ENCODE measurements at places on chromosomes 3 and 15.

- DNase-seq: no peak
These were observed 225.9 kb downstream of the ITPR1 start for GRCh38 chr3:4719046-4719501.

DNA sequence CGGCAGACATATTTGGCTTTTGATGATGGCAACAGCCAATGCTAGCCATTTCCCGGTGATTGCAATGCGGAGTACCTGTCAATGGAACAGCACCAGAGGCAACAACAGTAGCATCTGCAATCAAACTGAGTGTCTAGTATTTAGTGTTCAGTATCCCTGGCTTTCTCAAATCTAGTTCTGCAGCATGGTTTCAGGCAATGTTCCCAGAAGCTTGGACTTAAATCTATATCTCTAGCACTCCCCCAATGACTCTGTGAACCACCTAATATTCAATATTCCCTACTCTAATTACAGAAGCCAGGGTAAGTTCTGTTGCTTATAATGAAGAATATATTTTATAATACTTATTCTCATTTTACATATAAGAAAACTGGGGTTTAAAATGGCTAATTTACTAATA is 48.2 kb downstream of the TBL1XR1 start:
- no peak for DNase-seq

GRCh38 chr3:149784064-149784704 is 8.2 kb downstream of the ANKUB1 start:
- DNase-seq: no peak

DNA sequence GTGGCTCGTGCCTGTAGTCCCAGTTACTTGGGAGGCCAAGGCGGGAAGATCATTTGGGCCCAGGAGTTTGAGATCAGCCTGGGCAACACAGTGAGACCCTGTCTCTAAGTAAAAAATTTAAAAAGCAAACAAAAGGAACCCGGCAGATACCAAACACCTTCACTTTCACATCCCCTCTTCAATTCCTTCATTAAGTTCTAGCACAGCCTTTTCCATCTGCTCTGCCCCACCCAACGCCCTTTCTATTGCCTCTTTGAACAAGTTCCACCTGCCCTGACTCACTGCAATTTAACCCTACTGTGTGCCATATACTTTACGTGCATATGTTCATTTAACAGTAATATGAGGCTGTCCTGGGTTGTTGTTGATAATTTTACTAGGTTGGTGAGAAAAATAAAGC is 12.4 kb upstream of the SPG11 start:
- no peak for DNase-seq

DNA sequence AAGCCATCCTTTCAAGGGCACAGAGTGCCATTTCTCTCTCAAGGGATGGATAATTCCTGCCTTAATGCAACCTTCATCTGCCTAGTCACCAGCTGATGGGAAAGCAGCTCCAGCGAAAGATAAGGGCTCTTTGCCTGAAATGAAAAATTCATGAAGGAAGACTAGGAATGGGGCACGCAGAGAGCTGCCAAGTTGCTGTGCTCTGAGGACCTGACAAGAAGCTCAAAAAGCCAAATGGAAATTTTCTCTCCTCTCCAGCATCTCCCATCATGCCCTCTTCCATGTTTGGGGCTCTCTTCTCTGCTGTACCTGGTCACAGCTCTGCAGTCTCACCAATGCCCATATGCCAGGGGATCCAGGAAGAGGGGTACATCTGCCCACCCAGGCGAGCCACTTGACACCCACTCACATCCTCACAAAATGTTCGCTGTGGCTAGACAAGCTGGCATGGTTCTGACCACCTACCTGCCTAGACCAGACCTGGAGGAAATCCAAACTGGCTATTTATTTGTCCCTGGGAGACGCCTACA is 29.3 kb upstream of the ABHD2 start:
- DNase-seq: no peak

GRCh38 chr15:32041294-32041693 is 11.0 kb downstream of the CHRNA7 start:
- no peak for DNase-seq

GRCh38 chr3:151037746-151038477 is 47.6 kb upstream of the MED12L start:
- DNase-seq: no peak

- DNase-seq: no peak
These were observed 24.9 kb downstream of the CDV3 start for GRCh38 chr3:133598405-133598804.

DNA sequence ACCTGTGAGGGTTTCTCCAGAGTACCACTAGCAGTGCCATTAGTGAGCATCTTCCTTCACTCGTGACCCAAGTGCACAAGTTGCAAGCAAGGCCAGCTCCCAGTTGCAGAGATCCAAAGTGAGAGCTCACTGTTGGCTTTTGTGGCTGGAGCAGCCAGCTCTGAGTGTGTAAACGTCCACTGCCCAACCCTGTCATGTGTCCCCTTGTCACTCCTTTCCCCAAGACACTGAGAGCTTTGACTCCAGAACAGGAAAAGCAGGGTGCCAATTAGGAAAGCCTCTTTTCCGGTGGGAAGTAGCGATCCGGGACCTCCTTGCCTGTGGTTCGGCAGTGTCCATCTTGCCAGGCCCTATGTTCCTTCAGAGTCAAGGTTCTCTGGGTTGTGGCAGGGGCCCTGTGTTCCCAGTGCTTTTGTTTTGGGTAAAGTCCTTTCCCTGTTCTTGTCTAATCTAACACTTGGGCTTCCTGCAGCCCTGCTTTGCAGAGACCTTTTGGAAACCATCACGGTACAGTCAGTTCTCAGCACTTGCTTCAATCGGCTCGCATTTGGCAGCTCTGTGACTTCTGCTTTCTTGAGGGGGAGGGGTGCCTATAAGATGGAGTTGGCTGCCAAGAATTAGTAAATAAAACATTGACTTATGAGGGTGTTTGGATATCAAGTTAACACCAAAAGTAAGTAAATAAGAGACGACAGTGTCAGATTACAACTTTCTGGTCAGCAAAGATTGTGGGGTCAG is 90.5 kb downstream of the DNASE1L3 start:
- DNase-seq: no peak

DNA sequence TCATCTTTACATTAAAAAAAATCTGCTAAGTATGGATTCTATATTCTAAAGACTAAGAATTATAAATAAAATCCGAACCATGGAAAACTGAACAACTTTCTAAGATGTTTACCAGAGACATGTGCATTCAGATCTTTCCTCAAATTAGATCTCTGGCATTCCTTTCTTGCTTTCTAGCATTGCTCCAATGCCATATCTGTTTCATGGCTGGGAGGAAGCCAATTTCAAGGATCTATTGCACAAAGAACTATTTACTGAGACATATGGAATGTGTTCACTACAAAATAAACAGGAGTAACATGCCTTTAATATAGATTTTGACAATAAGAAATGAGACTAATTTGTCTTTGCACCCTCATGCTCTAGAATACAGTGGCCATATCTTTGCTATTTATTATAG is 45.1 kb upstream of the NANOGP8 start:
- DNase-seq: no peak

DNA sequence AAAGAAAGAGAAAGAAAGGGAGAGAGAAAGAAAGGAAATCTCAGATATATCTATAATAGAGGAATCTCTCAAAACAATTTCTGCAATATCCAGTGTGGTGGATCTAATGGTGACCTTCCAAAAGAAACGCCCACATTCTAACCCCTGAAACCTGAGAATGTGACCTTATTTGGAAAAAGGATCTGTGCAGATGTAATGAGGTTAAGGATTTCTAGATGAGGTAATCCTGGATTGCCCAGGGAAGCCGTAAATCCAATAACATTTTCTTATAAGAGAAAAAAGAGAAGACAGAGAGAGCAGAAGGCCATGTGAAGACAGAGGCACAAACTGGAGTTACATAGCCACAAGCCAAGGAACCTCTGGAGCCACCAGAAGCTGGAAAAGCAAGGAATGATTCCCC is 307.6 kb downstream of the ZBTB20 start:
- no peak for DNase-seq

GRCh38 chr3:125187599-125187910 is 25.0 kb downstream of the SLC12A8 start:
- no peak for DNase-seq

DNA sequence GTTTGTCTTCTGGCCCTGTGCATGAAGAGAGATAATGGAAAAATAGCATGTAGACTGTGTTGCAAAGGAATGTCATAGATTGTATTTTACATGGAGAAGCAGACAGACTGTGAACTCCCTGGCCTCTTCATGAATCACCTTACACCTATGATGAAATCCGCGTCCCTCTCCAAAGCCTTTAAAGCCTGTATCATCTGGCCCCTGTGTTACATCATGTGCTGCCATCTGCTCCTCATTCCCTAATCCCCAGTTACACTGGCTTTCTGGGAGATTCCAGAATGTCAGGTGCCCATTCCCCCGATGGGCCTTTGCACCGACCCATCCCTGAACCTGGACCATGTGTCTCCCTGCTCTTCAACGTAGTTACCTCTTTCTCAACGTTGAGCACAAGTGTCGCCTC is 190.8 kb downstream of the ADAMTSL3 start:
- DNase-seq: no peak

GRCh38 chr3:124315215-124316033 is 323.5 kb upstream of the ROPN1 start:
- DNase-seq: no peak

DNA sequence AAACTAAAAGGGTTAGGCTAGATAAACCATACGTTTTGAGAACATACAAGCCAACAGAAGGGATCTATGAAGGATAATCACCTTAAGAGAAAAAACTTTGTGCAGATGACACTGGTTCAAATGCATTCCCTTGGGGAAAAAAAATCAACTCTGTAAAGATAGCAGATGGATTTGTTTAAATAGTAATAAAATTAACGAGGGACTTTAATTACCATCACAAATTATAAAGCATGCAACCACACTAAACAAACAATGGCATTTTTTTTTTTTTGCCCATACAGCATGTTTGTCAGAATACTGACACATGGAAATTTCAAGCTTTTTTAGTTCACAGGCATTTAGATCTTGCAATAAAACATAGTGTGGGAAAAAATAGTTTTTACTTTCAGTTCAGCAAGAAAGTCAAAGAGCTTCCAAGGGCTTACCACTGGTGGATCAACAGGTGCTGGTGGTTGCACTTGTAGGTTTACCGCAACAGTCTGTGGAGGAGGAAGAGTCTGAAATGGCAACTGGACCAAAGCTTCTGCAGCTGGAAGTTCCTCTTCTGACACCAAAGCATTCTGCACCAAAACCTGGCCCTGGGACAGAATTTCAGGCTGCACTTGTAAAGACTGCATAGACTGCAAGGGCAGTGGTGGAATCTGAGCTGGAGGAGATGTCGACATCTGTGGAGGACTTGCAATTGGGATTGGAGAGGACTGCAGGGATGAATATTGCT is 53.1 kb downstream of the PHC3 start:
- no peak for DNase-seq

GRCh38 chr15:73681856-73682599 is 2.2 kb upstream of the CD276 start:
- no peak for DNase-seq

GRCh38 chr3:177810162-177810623 is 612.9 kb upstream of the TBL1XR1 start:
- no peak for DNase-seq

- no peak for DNase-seq
These were observed 172.3 kb downstream of the MYRIP start for GRCh38 chr3:39981547-39982184.

- no peak for DNase-seq
These were observed 69.6 kb downstream of the CGNL1 start for GRCh38 chr15:57445872-57446271.

GRCh38 chr3:77868725-77869124 is 828.8 kb downstream of the ROBO2 start:
- no peak for DNase-seq

DNA sequence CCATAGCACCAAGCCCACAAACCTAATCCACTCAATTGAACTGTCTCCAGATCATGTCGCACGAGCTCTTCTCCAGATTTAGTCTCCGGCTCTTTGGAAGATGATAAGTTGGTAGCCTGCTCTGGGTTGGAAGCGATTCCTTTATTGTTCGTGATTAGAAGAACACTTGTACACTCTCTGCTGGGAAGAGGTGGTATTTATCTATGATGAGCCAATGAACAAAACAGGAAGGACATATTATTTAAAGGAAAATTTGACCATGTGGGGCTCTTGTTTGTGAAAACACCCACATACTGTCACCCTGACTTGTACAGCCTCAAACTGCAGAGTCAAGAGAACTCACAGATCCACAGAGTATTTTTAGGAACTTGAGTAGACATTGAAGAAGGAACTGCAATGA is 54.4 kb downstream of the MYZAP start:
- DNase-seq: no peak

- DNase-seq: no peak
These were observed 23.1 kb downstream of the CDCP1 start for GRCh38 chr3:45123030-45123429.

- DNase-seq: no peak
These were observed 181.0 kb upstream of the ANKRD28 start for GRCh38 chr3:15978801-15979200.

- no peak for DNase-seq
These were observed 95.1 kb upstream of the MBNL1 start for GRCh38 chr3:152173627-152174026.

DNA sequence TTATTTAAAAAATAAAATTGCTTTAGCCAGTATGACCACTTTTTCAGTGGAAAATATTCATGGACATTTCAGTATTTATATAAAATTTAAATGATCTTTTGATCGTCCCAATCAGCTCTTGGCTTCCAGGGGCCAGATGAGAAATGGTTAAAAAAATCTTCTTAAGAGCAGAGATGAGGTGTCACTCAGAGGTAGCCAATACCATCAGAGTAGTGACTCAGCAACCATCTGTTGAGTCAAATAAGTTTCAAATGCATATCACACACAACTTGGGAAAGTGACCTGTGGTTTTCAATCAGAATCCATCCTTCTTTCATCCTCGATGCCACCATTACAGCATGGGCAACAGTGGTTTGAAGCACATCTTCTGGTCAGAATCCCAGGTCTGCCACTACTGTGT is 958.8 kb upstream of the NR2F2 start:
- no peak for DNase-seq

DNA sequence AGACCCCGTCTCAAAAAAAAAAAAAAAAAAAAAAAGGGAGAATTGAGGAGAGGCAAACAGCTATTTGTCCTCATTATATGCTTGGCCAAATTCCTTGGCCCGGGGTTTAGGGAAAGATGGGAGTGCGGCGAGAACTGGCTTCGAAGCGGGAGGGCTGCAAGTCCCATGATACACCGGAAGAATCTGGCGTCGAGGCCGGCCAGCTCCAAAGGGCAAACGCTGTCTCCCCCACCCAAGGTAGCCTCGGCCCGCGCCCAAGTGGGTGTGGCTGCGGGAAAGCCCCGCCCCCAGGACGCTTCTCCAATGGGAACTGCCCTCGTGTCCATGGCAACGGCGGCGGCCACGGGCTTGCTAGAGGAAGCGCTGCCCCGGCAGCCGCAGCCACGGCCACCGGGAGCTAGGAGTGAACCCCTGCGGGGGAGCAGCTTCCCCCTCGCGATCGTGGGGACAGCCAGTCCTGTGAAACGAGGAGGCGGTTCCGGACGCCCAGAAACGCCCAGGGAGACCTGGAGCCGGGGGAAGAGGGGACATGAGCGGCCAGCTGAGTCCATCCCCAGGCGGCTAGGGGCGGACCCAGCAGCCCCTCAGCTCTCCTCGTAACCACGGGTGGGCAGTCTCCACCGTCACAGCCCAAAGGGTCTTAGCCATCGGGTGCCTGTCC is at the start of gene TTLL13:
TTLL13 (plus strand) TSS at position 354 of the 661 bp plus-strand sequence. CDS start 1,075 bp downstream, outside the sequence.
- no peak for DNase-seq

- DNase-seq: no peak
These were observed 24.0 kb downstream of the ACSBG1 start for GRCh38 chr15:78210349-78210717.

GRCh38 chr15:67945951-67946700 is 106.3 kb upstream of the RNU6-1 start:
- no peak for DNase-seq
